ENCODE measurements at places on chromosomes 12 and 14.
A peak's percentile ranks its signal among the peaks of the same experiment; 100 is the strongest.

GRCh38 chr12:62130834-62131552, 129.2 kb upstream of the USP15 start:
- DNase-seq = no peak

GRCh38 chr14:88792473-88793258, at the start of gene EML5:
TSS of gene EML5 (minus strand) at chr14:88792953. CDS start at chr14:88792503, 450 bp downstream.
- peak; percentile 47 for DNase-seq

DNA sequence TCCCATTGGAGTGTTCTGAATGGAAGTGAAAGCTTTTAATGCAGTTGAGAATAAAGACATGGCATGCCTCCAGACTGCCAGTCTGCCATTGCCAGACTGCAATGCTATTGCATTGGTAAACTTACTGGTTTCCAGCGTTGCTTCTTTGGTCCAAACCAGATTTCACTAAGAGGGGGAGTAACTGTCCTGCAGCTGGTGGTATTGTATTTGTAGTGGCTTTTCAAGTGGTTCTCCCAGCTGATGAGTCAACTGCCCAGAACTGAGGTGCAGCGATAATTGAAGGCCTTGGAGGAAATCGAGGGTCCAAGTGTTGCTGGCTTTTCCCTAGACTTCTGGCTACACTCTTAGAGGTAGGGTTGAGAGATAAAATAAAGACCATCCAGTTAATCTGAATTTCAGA, 31.9 kb downstream of the ERG28 start:
- DNase-seq = no peak

- DNase-seq = peak; percentile 30
Measured at GRCh38 chr12:74349925-74350324, 187.7 kb upstream of the ATXN7L3B start.

GRCh38 chr12:54565310-54565985, 16.0 kb downstream of the PDE1B start:
- DNase-seq = no peak

GRCh38 chr12:68236421-68237059, 10.9 kb upstream of the IL26 start:
- DNase-seq = no peak

DNA sequence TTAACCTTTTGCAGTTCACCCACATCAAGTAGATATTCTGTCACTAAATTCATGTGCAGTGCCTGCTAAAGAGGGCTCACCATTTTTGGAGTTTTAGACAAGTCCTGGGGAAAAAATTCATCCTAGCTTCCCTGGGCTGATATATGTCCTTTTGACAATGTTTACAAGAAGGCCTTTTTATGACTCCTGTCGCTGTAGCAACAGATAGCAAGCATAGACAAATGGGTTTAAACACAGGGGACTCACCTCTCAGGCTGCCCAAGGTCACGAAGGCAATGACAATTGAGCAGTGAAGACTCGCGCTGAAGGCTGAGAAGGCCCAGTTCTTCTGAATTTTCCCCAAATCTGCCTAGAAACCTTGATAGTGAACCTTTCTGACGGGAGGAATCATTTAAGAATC, 150.7 kb upstream of the CPM start:
- DNase-seq = no peak

- no peak for DNase-seq
Measured at GRCh38 chr12:67442347-67442841, 173.2 kb downstream of the CAND1 start.

- no peak for DNase-seq
Measured at GRCh38 chr12:6748761-6749160, 4.2 kb downstream of the MLF2 start.

GRCh38 chr14:65850429-65851135, 438.1 kb downstream of the FUT8 start:
- DNase-seq = no peak

DNA sequence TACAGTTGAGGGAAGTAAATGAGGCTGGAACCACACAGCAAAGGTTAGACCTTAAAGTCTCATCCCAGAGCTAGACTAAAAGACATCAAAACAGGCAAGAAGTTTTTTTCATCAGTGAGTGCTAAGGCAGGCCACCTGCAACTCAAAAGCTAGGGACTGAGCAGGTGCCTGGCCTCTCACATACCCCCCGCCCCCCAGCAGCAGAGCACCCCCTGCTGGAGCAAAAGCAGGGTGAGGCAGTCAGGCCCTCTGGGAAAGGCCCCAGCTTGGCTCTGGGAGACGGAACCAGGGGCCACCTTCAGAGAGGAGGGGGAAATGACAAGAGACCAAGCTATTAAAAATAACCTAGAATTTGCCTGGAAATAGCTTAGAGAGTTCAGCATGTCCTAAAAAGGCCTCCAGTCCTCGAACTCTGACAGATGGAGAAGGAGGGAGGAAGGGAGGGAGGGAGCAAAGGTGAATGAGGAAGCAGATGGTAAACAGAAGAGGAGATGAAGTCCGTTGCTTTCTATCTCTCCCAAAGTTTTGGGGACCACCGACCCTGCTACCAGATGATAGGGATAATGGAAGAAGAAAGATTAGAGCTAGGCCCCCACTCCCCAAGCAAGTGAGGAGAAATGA, 1.8 kb downstream of the ITGA7 start:
- no peak for DNase-seq

GRCh38 chr12:66668311-66668710, 10.6 kb downstream of the GRIP1 start:
- peak; percentile 5 for DNase-seq

DNA sequence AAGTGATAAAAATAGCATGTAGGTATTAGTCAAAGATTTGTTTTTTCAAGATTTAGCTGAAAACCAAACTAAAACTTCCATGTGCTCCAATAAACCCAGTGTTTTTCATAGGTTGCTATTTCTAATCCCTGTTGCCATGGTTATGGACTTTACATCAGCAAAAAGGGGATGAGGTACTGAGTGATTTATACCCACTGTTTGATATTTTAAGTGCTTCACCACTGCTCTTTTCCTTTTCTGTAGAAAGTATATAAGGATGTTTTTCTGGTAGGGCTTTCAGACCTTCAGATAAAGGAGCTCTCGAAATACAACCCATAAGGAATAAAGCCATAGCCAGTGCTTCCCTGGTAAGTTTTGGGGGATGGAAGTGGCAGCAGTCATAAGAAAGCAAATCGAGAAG, at the start of gene OTOGL:
TSS of gene OTOGL (plus strand) at position 279 of the 400 bp plus-strand sequence. CDS start 109,895 bp downstream, outside the sequence.
- DNase-seq = peak; percentile 4

GRCh38 chr12:71445071-71445470, 5.5 kb downstream of the LGR5 start:
- DNase-seq = no peak

Measured in AG10803 (cell line).